ENCODE measurements at places on chromosomes 5 and 9.

GRCh38 chr5:155631116-155631515, 617.6 kb downstream of the KIF4B start:
- no peak for DNase-seq

GRCh38 chr5:178389796-178390195, 157.2 kb upstream of the PHYKPL start:
- no peak for DNase-seq

DNA sequence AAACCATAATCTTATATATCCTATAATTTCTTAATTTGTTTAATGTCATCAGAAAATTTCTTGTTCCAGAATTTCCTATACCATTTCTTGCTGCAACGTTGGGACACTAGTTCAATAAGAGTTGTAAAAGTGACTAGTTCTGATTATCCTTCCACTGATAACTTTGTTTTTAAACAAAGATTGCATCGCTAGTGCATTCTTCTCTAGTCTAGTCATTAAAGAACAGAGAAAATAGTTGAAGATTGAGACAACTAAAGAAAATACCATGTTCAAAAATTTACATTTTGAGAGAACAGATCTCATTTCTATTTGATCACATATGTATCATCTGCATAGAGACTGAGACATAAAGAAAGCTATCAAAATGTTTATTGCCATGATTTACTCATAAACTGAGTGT, 1888.2 kb downstream of the EFNA5 start:
- no peak for DNase-seq

GRCh38 chr5:37835380-37835973, 4.4 kb downstream of the GDNF start:
- no peak for DNase-seq

- no peak for DNase-seq
Measured at GRCh38 chr5:73143716-73144115, 23.3 kb downstream of the TMEM171 start.

DNA sequence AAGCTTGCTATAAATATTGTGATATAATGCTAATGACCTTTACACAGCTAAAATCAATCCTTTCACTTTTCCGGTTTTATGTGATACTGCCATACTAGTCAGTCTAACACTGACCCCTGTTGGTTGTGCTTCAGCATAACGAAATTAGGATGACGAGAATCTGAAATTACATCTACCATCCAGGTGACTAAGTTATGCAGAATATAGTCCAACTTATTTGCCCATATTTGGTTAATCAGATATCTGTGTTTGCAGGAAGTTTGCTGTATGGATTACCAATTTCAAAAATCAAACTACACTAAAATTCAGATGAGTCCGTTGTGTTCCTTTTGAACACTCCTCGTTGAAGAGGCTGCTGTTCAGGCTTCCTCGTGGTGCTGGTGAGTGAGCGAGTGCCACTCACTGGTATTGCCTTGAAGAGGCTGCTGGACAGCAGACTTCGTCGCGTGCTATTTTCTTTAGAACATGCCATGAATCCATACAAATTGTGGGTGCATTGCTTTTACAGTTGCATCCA, 32.5 kb downstream of the TENT4A start:
- peak; percentile 39 for DNase-seq

- DNase-seq = no peak
Measured at GRCh38 chr5:172906436-172906835, 52.8 kb upstream of the RPL26L1 start.

DNA sequence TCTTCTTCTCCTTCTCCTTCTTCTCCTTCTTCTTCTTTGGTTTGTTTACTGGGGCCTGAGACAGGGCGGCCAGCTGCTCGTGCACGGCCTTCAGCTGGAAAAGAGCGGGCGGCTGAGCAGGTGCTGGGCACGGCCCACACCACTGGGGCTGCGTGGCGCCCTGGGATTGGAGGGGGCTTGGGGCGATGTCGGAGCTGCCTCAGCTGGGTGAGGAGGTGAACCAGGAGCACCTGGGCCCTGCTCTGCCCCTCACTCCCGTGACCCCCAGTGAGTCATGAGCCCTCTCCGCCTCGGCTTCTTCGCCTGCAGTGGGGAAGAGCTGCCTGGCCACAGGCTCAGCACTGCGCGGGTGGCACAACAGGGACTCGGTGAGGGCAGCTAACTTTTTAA, 14.9 kb downstream of the BRD3OS start:
- no peak for DNase-seq

- DNase-seq = no peak
Measured at GRCh38 chr5:55857247-55857640, 6.1 kb downstream of the IL31RA start.

- no peak for DNase-seq
Measured at GRCh38 chr5:118017536-118017935, 970.8 kb downstream of the DTWD2 start.

- DNase-seq = peak; percentile 77
Measured at GRCh38 chr9:132670457-132671391, at the start of gene GTF3C4. GTF3C4 (plus strand) TSS chr9:132670464; CDS start chr9:132670599, 135 bp downstream.

DNA sequence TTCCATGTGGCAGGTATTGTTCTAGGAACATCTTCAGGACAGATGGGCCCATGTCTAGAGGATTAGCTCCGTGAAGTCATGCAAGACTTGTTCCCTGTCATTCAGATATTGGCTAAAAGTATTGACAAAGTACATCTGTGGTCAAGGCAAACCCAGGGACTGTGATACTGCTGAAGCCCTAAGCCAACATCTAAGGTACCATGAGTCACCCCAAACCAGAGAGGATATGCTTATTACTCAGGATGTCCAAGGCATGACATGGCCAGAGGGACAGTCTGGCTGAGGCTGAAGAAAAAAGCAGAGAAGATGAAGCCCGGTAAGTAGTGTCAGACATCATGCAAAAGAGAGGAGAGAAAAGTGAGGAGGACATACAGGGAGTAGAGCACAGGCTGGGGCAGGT, 31.0 kb downstream of the HMHB1 start:
- no peak for DNase-seq

- DNase-seq = no peak
Measured at GRCh38 chr9:107673861-107674720, 184.5 kb upstream of the KLF4 start.

DNA sequence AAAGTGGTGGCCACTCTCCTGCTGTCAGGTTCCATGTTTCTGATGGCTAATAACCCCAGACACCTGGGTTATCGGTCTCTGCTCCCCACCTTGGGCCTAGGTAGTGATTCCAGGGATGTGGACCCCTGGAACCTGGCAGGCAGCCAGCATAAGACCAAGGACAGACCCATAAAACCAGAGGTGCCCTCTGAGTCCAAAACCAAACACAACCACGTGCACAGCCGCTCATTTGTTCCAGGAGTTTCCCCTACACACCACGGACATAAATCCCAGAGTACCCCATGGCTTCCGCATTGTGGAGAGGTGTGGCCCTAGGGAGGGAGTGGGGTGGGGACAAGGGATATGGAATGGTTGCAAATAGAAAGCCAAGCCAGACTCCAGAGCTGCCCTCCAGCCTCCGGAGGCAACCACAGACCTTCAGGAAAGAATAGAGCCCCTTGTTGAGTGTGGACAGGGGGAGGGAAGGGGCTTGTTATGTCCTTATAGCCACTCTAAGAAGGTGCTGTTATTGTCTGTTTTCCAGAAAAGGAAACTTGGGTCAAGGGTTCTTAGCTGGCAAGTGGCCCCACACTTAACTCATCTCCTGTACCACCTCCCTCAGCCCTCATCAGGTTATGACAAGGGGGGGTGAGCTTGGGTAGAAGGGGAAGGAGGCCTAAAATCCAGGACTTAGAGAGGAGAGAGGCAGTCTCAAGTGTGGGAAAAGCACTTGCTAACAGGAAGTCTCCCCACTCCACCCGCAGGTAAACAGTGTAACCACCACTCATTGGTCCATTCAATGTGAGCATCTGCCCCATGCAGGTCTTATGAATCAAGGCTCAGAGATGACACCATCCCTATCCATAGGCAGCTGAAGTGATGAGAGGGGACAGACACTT, 23.6 kb upstream of the CYSTM1 start:
- no peak for DNase-seq

DNA sequence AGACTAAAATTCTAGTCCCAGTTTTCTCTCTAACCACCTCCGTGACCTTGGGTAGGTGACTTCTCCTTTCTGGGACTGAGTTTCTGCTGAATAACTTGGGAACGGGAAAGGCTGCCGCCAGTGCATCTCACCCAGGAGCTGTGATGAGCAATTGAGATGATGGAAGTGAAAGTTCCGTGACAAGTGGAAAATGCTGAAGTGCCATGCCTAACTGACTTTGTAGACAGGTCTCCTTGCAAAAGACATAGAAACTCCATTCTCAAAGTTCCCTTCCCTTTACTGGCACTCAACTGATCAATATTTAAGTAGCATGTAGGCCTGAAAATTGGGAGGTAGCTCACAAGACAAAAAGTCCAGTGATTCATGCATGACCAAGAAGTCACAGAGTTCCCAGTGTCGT, 6.3 kb upstream of the ADAM19 start:
- DNase-seq = no peak

DNA sequence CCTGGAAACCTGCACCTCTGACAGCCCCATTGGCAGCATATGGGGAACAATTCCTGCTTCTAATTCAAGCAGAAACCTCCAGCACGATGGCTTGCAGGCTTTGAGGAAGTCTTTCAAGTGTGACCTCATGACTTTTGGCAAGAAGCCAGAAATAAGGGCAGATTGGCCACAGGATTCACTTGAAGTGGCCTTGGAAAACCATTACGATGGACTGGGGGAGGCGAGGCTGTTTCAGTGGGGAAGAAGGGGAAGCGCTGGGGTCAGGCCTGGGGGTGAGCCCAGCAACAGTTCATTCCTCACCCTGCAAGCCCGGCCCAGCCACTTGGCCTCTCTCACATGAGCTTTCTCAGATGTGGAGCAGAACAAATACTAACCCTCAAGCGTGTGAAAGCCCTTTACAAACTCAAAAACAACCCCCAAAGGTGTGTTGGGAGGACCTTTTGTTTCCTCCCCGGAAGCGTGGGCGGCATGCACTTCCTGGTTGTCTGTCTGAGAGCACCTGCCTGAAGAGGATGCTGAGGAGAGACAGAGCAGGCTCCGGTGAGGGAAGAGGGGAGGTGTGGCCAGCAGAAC, 26.9 kb upstream of the EEIG1 start:
- no peak for DNase-seq

DNA sequence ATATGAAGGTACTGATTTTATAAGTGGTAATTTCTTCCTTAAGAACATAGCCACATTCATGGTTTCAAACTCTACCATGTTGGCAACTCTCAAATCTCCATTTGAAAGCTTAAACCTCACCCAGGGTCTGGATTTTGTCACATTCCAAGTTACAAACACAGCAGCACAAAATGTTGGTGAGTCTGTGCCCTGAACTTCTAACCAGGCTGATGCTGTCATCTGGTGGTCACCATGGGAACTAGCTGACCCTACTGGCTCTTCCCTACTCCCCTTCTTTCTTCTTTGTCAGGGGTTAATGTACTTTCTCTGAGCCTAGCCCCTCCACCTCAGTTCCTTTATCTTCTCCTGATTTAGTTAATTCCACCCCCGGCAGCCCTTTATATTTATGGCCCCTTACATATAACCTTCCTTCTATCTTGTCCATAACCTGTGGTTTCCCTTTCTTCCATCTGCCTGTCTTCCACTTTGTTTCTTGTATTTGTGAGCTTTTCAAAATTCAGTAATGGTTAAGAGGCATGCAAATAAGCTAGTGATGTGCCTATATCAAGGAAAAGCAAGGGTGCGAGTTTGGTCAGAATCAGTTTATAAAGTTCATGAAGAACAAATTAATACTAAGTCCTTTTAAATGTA, 35.9 kb downstream of the TGFBR1 start:
- peak; percentile 56 for DNase-seq

DNA sequence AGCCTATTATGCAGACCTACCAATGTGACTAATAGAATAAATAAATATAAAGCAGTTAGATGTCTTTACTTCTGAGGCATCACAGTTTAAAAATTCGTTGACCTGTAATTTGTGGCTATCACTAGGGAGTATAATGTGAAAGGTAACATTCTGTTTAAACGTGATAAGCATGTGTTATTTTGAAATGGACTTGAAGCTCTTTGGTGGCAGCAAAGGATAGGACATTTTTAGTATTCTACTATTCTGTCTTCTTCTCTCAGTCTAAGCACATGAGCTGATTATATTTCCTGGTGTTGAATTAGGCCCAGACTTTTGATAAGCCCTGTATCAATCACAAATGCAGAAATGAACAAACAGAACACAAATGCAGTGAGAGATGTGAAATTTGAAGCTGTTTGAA, 974.0 kb upstream of the CDH10 start:
- DNase-seq = no peak

GRCh38 chr9:124218987-124219461, 38.7 kb upstream of the NEK6 start:
- DNase-seq = no peak

DNA sequence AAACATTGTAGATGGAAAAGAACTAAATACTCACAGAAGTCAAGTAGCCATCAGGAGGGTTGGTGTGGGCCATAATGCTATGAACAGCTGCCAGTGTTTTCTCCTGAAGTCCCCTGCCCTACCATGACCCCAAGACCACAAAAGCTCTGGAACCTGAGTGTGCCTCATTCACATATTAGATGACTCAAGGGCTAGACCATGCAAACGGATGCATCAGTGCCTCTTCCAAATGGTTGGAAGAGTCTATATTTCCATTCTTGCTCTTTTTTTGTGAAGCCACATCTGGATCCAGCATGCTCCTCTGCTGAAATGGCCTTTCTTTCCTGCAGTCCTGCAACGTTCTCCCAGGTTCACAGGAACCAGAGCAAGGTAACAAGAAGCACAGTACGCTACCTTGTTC, 136.6 kb upstream of the EPB41L4A start:
- DNase-seq = no peak

DNA sequence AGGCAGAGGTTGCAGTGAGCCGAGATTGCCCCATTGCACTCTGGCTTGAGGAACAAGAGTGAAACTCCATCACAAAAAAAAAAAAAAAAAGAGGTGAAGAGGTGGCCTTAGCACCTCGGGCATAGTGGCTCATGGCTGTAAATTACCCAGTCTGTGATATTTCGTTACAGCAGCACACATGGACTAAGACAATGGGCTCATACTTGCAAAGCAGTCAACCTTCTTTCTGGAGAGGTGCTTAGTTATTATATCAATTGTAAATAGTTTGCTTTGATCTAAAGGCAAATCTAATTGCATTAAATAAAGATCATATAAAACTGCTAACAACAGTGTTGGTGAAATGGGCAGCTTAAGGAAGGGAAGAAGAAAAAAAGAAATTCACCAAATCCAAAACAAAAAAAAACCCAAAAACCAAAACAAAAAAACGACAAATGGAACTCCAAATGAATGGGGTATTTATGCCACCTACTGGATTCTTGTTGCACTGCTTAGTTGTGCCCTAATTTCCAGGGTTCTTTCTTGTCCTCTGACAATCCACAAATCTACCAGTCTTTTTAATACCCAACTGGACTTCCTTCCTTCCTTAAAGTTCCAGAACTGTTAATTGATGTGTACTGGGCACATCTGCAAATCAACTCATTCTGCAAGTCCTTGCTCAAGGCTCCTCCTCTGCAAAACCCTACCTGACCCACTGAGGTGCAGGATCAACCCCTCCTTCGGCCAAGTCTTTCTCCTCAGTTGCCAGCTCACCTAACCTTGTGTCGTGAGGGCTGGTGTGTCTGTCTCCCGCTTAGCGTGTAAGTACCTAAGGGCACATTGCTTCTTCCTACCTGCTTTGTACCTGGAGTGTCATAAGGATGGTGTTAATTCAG, 35.0 kb upstream of the DMRT1 start:
- peak; percentile 46 for DNase-seq

Data from retina (tissue), 1 donor.